ENCODE measurements at places on chromosomes 11 and 22.

DNA sequence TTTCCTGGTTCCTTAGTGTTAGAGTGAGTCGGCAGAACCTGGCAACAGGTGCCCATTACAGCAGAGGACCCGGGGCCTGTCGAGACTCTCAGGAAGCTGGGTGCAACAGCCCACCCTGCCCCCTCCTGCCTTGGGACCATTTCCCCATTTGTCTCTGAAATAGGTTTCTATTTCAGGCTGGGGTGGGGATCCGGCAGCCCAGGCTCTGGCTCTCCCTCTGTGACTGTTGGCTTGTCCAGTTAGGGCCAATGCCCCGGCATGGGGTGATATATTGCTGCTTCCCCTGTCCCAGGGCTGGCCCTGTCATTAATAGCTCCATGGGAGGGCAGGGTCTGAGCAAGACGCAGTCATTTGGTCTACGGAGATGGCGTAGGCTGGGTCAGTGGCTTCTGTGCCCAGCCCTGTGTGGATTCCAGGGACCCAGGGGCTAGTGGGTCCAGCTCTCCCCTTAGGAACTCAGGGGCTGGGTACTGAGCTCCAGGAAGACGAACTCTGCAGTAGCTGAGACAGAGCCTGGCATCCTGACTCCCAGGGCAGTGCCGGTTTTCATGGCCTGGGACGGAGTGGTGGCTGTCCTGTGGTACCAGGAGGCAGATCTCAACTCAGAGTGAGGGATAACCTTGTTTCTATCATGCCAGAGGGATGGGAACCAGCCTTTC, 2.7 kb downstream of the P2RY6 start:
- no peak for DNase-seq

GRCh38 chr22:46076651-46077339, 73.5 kb upstream of the PPARA start:
- peak; percentile 59 for DNase-seq

- DNase-seq = peak; percentile 74
These were observed 179.1 kb downstream of the BLID start for GRCh38 chr11:121936781-121937447.

- DNase-seq = peak; percentile 50
These were observed 714 bp downstream of the SDF2L1 start for GRCh38 chr22:21642584-21643448.

- DNase-seq = no peak
These were observed 14.0 kb upstream of the PARVG start for GRCh38 chr22:44166498-44167276.

DNA sequence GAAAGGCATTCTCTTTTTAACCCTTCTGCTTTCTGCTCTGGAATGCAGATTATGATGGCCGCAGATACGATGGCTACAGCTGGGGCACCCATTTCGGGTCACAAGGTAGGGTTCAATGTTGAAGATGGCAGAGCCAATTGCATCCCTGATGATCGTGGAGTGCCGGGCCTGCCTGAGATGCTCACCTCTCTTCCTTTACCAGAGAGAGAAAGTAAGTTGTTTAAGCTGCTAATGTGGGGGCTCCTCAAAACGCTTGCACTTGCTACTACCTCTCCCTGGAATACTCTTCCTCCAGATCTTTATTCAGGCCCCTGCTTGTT, 50.8 kb upstream of the PRDM11 start:
- DNase-seq = no peak

GRCh38 chr22:33578752-33579151, 341.5 kb downstream of the LARGE1 start:
- no peak for DNase-seq

GRCh38 chr11:134228625-134229024, 4.2 kb downstream of the VPS26B start:
- no peak for DNase-seq

- DNase-seq = peak; percentile 24
These were observed 658 bp downstream of the STIP1 start for GRCh38 chr11:64186492-64187165.

GRCh38 chr11:75505916-75506692, 19.6 kb downstream of the GDPD5 start:
- DNase-seq = no peak

DNA sequence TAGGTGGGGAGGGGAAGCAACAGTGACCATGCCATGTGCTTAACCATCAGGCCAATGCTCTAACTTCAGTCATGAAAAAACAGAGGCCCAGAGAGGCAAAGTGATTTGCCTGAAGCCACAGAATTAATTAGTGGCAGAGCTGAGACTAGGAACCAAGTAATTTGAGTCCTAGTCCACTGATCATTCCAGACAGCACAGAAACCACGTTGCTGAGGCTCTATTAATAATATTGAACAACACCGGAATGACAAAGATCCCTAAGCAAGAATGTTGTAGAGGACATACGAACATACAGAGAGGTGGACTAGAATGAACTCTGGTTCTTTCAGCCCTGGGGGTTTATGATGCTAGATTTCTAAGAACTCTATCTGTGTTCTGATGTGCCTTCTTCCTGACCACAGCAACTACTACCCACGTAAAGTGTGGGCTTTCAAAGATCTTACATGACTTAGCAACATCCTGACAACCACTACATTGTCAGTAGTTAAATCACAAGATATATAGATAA, 92.3 kb downstream of the GAB2 start:
- DNase-seq = no peak

- DNase-seq = no peak
These were observed 3.4 kb downstream of the CDON start for GRCh38 chr11:126059238-126059781.

GRCh38 chr22:41846268-41846987, 13.5 kb downstream of the SREBF2 start:
- no peak for DNase-seq

GRCh38 chr11:19437760-19438159, 197.0 kb upstream of the E2F8 start:
- peak; percentile 76 for DNase-seq

DNA sequence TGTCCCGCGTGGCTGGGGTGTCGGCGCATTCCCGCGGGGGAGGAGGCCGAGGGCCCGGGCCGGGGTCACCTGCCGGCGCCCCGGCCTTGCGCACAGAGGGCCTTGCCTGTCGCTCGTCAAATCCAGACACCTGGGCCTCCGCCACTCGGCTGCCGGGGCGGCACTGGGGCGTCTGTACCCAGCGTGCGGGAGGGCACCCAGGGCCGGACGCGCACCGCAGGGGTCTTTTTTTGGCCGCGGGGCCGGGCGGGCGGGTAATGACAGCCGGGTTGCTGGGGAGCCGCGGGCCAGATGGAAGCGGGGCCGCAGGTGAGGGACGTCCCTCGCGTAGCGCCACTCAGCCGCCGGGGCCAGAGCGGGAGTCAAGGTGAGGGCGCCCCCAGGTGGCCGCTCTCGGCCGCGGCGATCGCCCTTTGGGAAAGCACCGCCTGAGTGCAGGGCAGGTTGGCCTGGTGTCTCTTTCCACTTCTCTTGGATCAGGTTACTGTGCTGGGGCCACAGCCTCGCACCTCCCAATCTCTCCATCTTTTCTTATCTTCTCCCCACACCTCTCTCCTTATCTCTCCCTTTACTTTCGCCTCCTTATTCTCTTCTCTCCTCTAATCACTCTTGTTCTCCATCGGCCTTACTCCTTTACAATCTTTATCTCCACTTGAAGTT, 3.5 kb downstream of the PHLDB1 start:
- DNase-seq = peak; percentile 68

GRCh38 chr11:14617241-14618027, 26.2 kb upstream of the PDE3B start:
- peak; percentile 1 for DNase-seq

DNA sequence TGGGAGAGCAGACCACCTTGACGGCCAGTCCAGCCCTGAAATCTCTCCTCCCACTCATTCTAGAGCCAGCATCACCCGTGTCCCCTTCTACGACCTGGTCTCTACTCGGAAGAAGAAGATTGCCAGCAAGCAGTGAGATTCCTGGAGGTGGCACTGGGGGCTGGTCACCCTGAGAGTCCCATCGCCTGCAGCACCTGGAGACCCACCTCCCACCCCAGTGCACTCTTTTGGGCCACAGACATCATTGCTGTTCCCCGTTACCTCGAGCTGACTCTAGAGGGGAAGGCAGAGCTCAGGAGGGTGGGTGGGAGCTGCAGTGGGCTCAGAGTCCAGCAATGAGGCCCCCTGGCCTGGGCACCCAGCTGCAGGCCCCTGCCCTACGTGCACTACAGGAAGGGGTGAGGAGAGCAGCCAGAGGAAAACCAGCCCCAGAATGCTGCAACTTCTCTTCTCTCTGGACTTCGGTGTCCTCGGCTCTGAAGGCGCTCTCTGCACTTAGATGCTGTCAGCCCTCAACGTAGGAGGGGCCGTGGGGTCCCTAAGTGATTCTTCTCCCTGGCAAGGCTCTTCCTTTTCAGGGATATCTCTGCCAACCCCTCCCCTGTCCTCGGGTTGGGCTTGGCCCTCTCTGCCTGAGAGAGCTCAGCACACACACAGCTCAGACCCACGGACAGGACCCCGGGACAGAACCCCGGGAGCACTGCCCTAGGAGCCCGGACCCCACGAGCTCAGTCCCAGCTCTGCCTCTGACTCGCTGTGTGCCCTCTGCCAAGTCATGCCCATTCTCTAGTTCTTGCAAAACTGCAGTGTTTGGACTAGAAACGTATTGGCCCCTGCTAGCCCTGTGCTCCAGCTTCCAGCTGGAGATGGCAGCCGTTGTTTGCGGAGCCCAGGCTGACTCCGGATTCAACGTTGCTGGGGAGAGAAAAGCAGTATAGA, 31.3 kb downstream of the CYTH4 start:
- no peak for DNase-seq

DNA sequence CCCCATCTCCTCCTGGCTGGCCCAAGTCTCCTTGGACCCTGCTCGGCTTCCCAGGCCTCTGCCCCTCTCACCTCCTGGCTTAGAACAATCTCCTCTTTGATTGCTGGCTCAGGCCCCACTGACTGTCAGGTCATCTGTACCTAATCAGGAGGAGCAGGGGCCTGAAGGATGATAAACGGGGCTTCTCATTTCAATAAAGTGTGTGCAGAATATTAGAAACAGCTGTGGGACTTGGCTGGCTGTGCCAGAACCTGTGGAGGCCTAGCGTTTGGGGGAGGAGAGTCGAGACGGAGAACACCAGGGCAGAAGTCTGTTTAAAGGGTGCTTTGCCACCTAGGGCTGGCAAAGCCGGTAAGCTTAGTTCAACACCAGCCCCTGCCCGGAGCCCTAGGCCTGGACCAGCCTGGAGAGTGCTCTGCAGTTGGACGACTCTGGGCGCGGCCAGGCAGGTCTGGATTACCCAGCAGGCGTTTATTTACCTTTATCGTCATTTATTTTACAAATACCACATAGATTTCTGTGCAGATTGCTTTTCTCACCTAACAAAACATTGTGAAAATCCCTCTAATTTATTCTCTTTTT, 10.1 kb upstream of the VSIG10L2 start:
- DNase-seq = no peak

GRCh38 chr11:12680246-12680939, 6.2 kb downstream of the TEAD1 start:
- DNase-seq = peak; percentile 97

DNA sequence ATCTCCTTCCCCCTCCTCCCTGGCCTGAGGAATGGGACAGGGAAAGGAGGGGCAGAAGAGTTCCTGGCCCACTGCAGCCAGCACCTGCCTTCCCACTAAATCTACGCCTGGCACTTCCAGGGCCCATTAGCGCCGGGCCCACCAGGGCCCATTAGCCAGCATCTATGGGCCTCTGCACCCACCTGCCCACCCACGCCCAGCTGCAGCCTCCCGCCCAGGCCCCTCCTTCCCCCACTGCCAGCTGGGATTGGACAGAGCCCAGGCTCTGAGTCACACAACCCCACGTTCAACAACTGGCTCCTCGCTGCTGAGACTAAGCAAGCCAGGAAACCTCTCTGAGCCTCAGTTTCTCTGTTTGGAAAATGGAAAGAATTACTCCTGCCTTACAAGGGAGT, 48.7 kb downstream of the CYTH4 start:
- peak; percentile 70 for DNase-seq

GRCh38 chr11:86938203-86938899, 16.8 kb downstream of the FZD4 start:
- DNase-seq = no peak

- no peak for DNase-seq
These were observed 114.1 kb upstream of the CLPB start for GRCh38 chr11:72548463-72548862.

DNA sequence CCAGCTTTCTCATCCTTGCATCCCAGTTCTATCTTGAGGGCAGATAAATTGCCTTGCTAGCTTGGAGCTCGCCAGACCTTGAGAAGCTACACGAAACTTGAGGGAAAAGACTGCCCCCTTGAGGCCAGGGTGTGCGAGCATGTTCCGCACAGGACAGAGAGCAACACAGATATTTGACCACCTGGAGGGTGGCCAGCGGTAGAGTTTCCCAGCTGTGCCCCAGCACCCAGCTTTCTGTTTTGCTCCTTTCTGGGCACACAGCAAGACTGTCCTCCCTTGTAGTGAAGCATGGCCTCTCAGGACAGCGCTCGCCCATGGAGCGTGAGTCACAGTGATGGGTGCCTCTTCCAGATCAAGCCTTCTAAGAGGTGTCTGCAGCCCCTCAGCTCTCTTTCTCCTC, 23.5 kb downstream of the SPATA19 start:
- peak; percentile 33 for DNase-seq

DNA sequence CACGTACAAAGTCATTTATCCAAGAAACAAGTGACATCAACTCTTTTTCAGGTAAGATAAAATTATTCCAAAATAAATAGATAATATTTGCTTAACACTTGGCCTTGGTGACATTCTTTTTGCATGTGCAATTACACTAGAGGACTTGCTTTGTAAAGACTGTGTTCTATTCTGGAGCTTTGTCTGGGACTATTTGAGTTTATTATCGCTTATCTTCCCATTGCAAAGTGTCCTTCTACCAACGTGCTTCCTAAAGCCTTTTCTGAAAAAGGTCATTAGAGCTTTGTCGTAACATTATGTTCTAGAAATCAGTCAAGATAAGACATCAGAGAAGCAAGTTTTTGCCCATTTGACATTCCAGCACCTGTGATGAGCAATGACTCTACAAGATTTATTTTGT, 78.3 kb upstream of the MYO18B start:
- DNase-seq = no peak

DNA sequence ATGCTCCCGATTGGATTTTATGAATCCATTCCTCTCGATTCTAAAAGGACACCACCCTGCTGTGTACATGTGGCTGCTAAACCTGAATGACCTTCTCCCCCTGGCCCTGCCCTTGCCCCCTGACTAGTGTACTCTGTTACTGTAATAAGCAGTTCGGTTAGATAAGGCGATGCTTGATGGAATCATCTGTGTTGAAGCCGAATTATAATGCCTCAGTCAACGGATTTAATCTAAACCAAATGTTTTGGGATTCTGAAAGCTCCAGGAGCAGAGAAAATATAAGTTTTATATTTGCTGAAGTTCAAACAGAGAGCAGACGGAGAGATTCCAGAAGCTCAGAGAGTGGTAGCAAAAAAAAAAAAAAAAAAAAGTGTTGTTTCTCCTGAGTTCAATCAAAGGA, 275.4 kb upstream of the MPPED2 start:
- DNase-seq = no peak

GRCh38 chr11:849951-850774, 7.5 kb downstream of the TSPAN4 start:
- no peak for DNase-seq

- no peak for DNase-seq
These were observed 103.1 kb upstream of the PITPNB start for GRCh38 chr22:28021998-28022660.

DNA sequence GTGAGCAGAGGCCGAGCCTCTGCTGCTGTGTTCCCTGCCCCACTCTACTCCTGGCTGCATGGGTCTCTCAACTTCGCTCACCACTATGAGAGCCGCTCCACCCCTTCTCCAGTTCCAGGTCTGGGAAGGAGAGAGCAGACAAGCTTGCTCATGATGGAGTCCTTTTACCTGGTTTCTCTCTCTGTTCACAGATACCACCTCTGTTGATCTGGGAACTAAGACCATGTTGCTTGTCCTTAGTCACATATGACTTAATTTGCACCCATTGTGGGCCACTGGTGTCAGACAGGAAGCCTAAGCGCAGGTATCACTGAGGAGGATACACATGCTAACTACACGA, 26.8 kb downstream of the MCM5 start:
- no peak for DNase-seq
